Activated CD4-positive, alpha-beta T cell treated with anti-CD3 and anti-CD28 coated beads, Interleukin-2, Interleukin-6, amounts not matched to agents 100 ng/mL and 50 ng/mL, durations not matched to agents 16 hours and 8 hours (primary cell): ENCODE measurements at places on chromosomes 2 and 18.

DNA sequence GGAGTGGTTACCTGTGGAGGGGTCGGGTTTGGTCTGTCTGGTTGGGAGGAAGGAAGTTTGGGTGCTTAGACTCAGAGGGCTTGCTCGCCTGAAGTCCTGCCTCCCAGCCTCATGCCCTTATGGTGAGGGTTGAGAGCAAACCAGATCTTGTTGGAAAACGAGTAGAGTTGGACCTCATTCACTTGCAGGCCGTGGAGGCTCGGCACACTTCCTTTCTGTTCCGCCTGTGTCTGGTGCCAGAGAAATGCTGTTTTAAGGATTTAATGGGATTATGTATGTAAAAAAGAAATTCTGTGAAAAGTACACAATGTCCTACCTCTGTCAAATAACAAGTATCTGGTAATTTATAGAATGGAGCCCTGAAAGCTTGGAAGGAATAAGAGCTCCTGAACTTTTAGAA lies 29.6 kb downstream of the GATA6 start:
- DNase-seq, result no peak

GRCh38 chr2:47414682-47415458 lies 11.9 kb downstream of the MSH2 start:
- no peak for DNase-seq

DNA sequence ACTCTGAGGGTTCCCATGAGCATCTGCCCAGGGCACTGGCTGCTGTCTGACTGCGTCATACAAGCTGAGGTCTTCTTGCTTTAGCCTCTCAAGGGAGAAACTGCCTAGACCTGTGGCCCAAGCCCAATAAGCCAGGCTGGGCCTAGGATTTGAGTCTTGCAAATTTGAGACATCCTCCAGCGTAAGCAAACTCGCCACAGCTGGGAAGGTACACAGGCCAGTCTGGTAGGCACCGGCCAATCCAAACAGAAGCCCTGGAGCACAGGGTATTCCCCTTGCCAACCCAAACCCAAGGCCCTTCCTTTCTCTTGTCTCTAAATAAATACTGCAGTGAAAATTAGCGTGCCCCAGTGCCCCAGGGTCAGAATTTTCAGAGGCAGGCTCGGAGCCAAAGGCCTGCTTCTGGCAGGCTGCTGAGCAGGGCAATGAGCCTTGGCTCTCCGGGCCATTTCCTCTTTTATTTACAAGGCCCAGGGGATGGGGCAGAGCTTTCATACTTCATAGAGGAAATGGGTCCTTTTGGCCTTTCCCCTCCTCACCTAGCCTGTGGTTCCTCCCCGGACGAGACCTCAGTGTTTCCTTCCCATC lies 33.3 kb downstream of the POLR1A start:
- no peak for DNase-seq

DNA sequence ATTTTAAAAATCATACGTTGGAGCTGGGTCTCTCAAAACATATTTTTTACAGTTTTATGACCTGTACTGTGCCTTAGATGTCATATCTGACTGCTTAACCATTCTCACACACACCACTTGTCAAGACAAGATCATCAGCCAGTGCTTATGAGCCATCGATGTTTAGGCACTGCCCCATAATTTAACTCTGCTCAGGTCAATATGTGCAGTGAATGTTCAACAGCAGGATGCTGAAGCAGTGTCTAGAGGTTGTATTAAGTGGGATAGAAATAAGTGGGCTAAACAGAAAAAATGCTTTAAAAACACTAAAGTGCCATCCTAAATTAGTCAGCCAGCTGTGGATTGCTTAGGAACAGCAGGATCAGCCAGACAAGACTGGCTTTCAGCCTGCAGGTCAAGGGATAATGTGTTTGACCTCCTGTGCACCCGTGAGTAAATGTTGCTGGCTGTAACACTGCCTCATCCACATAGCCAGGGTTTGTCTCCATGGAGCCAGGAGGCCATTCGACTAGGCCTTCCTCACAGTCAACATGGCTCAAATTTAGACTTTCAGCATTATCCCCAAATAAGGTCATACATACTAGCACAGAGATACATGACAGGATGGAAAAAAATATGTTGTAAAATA lies 139.0 kb upstream of the NXPH2 start:
- DNase-seq, result no peak

GRCh38 chr2:206368933-206369569 lies 74.3 kb upstream of the ADAM23 start:
- no peak for DNase-seq

GRCh38 chr18:34890486-34891085 lies 150.6 kb upstream of the MAPRE2 start:
- no peak for DNase-seq

GRCh38 chr2:190156530-190157212 lies 94.1 kb upstream of the MSTN start:
- no peak for DNase-seq

- no peak for DNase-seq
Measured at GRCh38 chr2:54619660-54620231, 103.7 kb upstream of the EML6 start.

DNA sequence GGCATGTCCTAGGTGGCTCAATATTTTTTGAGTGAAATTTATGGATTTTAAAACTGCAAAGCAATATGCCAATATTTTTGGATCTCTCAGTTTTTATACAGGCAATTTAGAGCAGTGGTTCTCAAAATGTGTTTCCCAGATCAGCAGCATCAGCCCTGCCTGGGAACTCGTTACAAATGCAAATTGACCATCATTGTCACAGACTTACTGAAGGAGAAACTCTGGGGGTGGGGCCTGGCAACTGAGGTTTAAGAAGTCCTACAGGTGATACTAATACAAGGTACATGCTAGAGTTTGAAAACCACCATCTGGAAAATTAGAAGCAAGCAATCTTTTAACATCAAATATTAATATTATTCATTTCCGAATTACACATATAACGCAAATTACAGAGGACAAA lies 215.6 kb upstream of the PID1 start:
- no peak for DNase-seq

- peak; percentile 70 for DNase-seq
Measured at GRCh38 chr2:136116151-136116812, 1.7 kb downstream of the CXCR4 start.

- DNase-seq, result peak; percentile 79
Measured at GRCh38 chr18:48777026-48777743, 173.6 kb downstream of the SMAD7 start.

- no peak for DNase-seq
Measured at GRCh38 chr2:122139739-122140420, 384.4 kb downstream of the TSN start.

DNA sequence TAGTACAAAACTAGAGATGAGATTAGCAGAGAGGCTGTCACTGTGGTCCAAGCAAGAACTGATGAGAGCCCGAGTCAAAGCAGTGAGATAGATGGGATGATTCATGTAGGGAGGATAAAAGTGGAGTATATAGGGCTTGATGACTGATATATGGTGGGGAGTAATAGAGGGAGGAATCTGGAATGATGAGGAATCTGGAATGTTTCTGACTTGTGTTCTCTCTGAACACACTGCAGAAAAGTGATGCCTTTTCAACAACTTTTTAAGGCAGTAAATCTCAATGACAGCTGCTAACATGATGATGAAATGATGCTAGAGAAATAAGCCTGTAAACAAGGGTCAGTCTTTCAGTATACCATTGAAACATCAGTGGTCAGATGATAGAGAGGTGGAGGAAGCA lies 143.5 kb upstream of the SP5 start:
- no peak for DNase-seq

DNA sequence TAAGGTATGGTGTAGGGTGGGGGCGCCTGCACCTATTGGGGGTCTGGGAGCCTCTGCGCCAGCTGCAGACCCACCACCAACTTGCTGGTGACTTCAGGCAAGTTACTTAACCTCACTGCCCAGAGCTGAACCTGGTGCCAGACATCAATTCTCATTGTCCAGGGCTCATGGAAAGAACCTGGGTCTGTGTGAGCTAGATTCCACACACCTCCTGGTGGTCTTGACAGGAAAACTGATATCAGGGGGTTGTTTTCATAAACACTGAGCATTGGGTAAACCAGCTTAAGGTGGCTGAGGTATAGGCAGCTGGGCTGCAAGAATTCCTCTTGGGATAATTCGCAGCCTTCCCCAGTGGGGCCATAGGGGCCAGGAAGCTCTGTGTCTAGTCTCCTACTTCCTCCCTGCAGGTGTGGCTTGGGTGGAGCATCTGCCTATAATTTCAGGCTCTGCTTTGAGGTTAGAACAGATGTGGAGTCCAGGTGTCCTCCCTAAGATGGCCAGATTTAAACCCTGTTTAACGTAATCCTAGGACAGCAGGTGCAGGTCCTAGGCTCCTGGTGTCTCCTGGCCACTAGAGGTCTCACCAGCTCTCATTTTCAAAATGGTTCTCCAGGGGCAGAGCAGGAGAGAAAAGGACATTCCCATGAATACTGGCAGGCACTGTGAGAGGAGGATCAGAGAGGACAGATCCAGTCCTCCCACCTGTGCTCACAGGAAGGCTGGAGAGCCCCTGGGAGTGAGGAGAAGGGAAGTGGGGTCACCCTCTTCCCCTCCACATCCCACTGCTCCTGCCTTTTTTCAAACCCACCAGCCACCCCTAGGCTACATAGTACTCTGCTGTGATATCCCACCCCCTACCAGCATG lies 100.4 kb upstream of the SMAD2 start:
- DNase-seq, result peak; percentile 26

GRCh38 chr2:190996338-190996946 lies 17.5 kb downstream of the STAT1 start:
- peak; percentile 46 for DNase-seq

GRCh38 chr2:98348066-98348561 lies 1.9 kb downstream of the CNGA3 start:
- no peak for DNase-seq

- DNase-seq, result no peak
Measured at GRCh38 chr2:109423556-109424359, 190.0 kb downstream of the SEPTIN10 start.

- DNase-seq, result no peak
Measured at GRCh38 chr2:206163251-206163880, 3.7 kb downstream of the EEF1B2 start.
